CD4-positive, alpha-beta T cell treated with Interleukin-15 for 1 hour (primary cell): ENCODE measurements at places on chromosomes 2 and 18.

- peak; percentile 49 for DNase-seq
These were observed 3.6 kb downstream of the IGFBP2 start for GRCh38 chr2:216636551-216637450.

- no peak for DNase-seq
These were observed 237.0 kb downstream of the ALPK2 start for GRCh38 chr18:58391932-58392323.

GRCh38 chr18:39624961-39625360 is 2059.4 kb upstream of the CELF4 start:
- no peak for DNase-seq

GRCh38 chr2:237242091-237242536 is 156.4 kb downstream of the COPS8 start:
- no peak for DNase-seq

GRCh38 chr2:199806179-199806578 is 44.8 kb downstream of the FTCDNL1 start:
- no peak for DNase-seq

- no peak for DNase-seq
These were observed 274.7 kb downstream of the ZNF521 start for GRCh38 chr18:25077038-25077943.

DNA sequence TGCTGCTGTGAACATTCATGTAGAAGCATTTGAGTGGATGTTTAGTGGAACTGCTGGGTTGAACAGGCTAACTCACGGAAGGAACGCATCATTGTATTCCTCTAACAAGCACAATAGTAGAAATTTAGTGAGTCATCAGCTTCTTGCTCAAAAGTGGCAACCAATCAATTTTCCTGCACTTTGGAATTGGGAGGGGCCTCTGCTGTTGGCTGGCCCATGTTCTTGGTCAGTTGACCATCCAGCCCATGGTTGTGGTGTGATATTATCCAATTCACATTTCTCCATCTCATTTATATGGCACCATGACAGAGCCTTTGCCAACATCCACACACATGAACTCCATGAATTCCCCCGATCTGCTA is 95.0 kb downstream of the TNFRSF11A start:
- DNase-seq: no peak

GRCh38 chr2:62281663-62282062 is 85.7 kb downstream of the B3GNT2 start:
- no peak for DNase-seq

- DNase-seq: no peak
These were observed 166.3 kb downstream of the MYO1B start for GRCh38 chr2:191411472-191411871.

- no peak for DNase-seq
These were observed 1.6 kb downstream of the KANSL1L start for GRCh38 chr2:210169516-210170195.

GRCh38 chr2:41836948-41837347 is 210.9 kb upstream of the PKDCC start:
- no peak for DNase-seq

GRCh38 chr2:12014088-12014960 is 267.9 kb downstream of the LPIN1 start:
- peak; percentile 18 for DNase-seq

GRCh38 chr2:59077026-59077725 is 836.1 kb upstream of the FANCL start:
- no peak for DNase-seq

DNA sequence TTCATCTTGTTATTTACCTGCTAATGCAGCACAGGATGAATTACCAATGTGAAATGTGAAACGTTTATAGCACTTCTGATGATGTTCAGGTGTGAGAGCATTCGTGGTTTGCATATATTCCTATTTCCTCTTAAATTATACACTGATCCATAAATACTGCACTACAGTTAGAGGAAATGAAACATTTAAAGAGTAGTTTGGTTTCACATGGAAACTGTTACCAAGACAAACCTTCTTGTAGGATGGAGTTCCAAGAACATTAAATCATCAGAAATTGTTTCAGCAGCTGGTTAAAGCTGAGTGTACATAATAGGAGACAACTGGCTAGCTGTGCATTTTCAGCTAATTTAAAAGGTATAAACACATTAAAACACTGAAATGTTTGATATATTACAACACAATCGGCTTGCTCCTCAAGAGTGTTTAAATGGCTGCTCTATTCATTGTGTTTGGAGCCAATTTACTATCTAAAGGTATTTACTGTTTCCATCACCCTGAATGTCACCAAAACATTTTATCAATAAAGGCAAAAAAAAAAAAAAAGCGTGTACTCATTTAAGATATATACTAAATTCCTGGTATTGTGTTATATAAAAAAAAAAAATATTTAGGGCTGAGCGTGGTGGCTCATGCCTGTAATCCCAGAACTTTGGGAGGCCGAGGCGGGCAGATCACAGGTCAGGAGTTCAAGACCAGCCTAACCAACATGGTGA is 100.6 kb downstream of the DYM start:
- no peak for DNase-seq

DNA sequence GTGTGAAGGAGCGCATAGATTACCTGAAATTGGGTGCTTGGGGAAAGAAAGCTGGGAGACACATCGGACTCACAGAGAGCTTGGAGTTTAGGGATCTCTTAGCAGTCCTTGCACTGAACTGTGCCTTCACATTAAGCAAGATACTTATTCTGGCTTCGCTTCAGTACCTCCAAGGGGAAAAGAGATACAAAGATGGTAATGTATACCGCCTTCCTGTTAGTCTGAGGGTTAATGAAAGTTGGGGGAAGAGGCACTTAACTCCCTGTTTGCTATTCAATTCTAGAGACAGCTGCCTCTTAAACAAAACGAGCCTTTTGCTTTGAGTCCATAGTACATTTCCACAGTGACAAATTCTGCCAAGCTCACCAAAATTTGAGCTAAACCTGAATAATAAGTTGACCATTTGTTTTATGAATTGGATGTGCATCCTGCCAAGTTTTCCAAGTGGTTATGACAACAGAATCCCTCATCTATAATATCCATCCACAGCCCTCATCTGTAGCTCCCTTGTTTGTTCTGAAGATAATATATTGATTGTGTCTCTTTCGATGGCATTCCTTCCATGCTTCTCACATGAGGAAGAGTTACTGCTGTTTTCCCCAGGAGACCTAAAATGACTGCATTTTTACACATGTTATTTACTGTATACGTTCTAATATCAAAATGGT is 287.1 kb upstream of the ATP5MC3 start:
- no peak for DNase-seq

- DNase-seq: no peak
These were observed 100.7 kb downstream of the DGKD start for GRCh38 chr2:233455006-233455405.

GRCh38 chr18:10511236-10511635 is 14.6 kb upstream of the NAPG start:
- DNase-seq: no peak

DNA sequence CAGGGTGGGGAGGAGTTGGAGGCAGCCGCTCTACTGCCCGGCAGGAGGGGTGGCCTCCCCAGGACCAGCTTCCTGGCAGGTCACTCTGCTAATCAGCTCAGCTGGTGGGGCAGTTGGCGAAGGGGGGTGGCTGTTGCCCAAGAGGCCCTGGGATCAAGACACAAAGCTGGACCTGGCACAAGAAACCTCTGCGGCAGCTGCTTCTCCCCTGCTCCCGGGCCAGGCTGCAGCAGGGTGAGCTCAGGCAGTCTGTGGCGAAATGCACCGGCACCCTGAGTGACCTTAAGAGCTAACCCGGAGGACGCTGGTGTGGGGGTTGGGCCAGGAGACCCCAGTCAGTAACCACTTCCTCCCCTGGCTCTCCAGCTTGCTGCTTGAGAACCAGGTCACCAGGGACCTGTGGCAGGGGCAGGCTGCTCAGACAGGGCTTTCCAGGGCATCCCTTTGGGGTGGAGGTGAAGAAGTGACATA is 31.1 kb downstream of the TOGARAM2 start:
- DNase-seq: peak; percentile 66

DNA sequence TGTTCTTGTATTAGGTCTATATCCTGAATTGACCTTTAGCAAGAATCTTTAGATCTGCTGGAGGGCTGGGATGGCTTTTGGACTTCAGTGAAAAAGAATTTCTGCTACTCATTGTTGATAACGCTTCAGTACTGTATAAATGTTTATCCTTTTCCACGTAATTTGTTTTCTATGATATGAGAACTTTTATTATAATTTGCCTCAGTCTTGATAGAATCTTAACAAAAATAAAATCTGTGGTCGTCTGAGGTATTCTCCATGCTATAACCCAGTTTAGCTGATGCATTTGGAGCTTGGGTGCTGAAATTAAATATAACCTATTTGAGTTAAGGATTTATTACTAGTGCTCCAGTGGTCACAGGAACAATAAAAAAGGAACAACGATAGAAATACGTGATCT is 71.1 kb downstream of the ACTR3 start:
- DNase-seq: no peak

- DNase-seq: no peak
These were observed 716.0 kb upstream of the REG3G start for GRCh38 chr2:78309460-78309859.

GRCh38 chr2:71811157-71811556 is 336.5 kb downstream of the CYP26B1 start:
- no peak for DNase-seq

GRCh38 chr18:77401173-77401572 is 151.5 kb downstream of the GALR1 start:
- DNase-seq: no peak

DNA sequence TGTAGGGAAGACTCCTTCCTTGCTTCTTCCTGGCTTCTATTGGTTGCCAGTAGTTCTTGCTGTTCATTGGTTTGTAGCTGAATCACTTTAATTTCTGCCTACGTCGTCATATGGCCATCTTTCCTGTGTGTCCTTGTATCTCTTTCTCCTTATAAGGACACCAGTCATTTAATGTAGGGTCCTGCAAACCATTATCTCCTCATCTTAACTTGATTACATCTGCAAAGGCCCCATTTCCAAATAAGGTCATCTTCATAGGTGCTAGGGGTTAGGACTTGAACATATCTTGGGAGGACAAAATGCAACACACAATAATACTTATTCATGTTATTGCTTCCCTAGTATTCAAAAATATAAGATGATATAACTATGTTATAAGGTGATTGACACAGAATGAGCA is 95.5 kb upstream of the TTC27 start:
- DNase-seq: no peak

- DNase-seq: no peak
These were observed 618.8 kb upstream of the NRXN1 start for GRCh38 chr2:51650769-51651168.

DNA sequence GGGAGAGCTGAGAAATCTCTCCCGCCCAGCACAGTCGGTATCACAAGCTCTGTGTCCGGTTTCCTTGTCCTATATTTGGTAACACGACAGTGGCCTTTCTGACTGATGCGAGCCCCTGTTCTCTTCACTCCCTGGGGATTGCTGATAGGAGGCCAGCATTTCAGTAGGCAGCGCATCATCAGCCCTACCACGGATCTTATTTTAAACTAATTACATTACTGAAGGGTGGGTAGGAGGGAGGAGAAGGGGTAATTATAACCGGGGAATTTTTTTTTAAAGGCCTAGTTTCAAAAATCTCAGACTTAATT is 125.6 kb upstream of the LGALSL start:
- no peak for DNase-seq

DNA sequence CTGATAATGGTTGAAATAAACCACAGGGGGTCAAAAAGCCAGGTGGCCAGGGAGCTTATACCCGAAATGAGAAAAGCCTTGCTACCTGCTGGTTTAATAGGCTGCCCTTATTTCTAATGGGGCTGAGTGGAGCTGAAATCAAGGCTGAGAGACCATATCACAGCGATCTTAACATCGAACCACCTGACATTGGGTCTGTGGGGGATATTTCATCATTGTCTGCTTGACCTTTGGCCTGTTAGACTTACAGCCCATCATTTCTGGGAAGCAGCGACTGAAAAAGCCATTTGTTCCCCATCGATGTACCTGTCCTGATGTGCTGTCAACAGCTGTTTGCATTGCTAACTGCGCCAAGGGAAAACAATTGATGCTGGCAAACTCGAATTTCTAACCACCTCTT is 199.7 kb upstream of the SLC14A2 start:
- DNase-seq: no peak

GRCh38 chr2:231246171-231246842 is 47.9 kb downstream of the ARMC9 start:
- DNase-seq: no peak

DNA sequence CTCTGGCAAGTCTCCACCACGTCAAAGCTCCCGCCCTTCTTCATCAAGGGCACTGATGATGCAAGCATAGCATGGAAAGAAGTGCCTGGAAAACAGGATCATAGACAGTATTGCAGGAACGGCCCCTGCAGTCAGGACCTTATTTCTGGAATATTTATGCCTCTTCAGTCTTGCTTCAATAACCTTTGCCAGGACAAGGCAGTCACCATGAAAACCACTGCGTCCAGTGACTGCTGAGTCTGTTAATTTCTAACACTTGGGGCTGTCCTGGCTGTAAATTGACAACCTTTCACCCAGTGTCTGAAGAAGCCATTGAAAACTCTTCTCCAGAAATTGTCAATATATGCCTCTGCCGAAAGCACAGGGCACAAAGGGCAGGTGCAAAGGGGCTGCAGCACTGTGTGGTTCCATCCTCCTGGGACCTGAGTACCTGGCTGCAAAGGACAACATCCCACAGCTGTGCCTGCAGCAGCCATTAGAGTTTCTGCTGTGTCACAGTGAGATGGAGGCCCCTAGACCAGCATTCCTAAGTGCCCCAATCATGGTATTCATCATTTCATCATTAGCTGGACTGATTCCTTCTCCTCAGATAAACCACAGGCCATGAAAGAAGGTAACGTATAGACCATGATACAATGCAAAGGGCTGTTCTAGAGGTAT is 819.6 kb downstream of the RNF144A start:
- no peak for DNase-seq

DNA sequence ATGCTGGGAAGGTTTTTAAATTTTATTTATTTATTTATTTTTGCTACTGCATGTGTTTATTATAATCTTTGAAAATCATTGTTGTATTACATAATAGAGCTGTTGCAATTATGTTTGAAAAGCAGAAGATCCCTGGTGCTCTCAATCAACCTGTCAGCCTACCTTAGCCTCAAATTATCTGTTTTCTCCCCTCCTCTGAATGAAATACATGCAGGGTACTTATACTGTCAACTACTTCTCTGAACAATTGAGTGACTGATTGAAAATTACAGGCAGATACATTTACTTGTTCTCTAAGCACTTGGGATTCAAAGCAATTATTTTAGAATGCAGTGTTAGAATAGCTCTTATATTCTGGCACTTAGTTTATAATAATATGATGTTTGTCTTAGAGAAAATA is 8.1 kb downstream of the KYNU start:
- DNase-seq: no peak

- no peak for DNase-seq
These were observed 4.1 kb downstream of the CYRIA start for GRCh38 chr2:16661526-16661925.

GRCh38 chr2:66849153-66849755 is 414.3 kb downstream of the MEIS1 start:
- DNase-seq: no peak

- no peak for DNase-seq
These were observed 43.6 kb downstream of the EFEMP1 start for GRCh38 chr2:55879976-55880375.

GRCh38 chr2:85758361-85759256 is 4.8 kb downstream of the ATOH8 start:
- no peak for DNase-seq

GRCh38 chr2:143083636-143084035 is 45.6 kb upstream of the ARHGAP15 start:
- DNase-seq: no peak
